ENCODE measurements at places on chromosomes 5 and 9.
A peak's percentile ranks its signal among the peaks of the same experiment; 100 is the strongest.

DNA sequence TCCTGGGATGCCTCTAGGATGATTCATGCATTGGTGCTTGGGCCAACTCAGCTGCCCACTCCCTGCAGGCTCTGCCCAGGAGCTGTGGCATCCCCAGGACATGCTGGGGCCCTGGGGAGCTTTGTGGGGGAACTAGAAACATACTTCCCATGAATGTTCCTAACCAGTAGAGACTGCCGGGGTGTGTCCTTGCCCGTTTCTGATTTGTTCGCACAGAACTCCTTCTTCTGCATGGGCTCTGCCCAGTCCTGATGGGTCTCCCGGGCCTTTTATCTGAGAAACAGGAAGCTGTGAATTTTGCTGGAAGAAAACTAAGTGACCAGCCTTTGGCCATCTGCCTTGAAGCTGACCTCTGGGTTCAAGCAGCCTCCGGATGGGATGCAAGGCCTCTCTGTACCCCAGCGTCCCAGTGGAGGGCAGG is 71.6 kb upstream of the RNU6ATAC start:
- peak; percentile 26 for DNase-seq

DNA sequence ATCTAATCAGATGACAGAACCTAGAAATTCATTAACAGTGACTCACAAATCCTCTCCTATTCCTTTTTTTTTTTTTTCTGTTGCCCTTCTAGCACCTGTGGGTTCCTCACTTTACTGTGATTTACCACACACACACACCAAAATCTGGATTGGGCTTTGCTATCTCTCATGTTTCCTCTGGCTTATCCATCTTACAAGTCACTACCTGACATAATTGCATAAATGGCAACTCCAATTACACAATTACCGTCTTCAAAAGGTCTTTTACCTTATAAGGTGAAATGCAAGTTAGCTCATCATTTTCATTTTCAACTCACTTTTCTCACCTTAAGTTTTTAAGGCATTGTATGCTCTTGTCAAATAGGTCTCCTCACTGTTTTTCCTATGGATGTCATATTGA is 426.3 kb upstream of the MEF2C start:
- no peak for DNase-seq

GRCh38 chr5:160272889-160273288 is 39.5 kb downstream of the CCNJL start:
- DNase-seq = no peak

DNA sequence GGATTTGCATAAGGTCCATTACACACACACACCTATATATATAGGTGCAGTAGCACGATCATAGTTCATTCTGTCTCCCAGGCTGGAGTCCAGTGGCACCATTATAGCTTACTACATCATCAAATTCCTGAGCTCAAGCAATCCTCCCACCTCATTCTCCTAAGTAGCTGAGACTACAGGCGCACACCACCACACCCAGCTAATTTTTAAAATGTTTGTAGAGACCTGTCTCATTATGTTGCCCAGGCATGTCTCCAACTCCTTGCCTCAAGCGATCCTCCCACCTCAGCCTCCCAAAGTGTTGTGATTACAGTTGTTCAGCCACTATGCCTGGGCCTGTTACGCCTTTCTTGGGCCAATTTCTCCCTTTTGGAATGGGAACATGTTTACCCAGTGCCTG is 39.7 kb downstream of the DNAJB5 start:
- no peak for DNase-seq

- DNase-seq = no peak
These were observed 209.6 kb downstream of the TRPM3 start for GRCh38 chr9:70911791-70912190.

DNA sequence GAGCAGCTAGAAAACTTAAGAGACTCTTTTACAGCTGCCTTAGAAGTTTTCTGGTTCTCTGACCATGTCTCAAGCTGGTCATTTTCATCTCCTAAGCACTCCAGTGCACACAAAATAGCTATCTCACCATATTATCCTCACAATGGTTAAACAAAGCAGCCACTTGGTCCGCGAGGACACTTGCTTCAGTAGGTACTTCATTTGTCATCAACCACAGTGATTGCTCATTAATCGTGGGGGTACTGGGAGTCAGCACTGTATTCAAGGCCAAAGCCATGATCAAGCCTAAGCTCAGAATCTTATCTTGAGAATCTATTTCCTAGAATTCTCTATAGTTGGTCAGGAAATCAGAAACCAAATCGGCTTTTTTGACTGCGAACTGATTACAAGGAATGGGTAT is 2.9 kb downstream of the ARL14EPL start:
- no peak for DNase-seq

GRCh38 chr5:171357843-171358242 is 29.8 kb upstream of the NPM1 start:
- DNase-seq = no peak

- no peak for DNase-seq
These were observed 415.1 kb downstream of the HCN1 start for GRCh38 chr5:45281081-45281480.

DNA sequence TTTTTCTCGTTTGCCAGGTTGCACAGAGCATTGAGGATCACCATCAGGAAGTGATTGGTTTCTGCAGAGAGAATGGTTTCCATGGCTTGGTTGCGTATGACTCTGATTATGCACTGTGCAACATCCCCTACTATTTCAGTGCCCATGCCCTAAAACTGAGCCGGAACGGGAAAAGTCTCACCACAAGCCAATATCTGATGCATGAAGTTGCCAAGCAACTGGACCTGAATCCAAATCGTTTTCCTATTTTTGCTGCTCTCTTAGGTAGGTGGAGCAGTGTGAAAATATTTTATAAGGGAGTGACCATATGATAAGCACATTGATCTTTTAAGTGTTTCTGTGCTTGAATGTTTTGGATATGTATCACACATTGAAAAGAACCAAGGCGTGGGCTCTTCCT is 17.7 kb upstream of the FAM120AOS start:
- no peak for DNase-seq

DNA sequence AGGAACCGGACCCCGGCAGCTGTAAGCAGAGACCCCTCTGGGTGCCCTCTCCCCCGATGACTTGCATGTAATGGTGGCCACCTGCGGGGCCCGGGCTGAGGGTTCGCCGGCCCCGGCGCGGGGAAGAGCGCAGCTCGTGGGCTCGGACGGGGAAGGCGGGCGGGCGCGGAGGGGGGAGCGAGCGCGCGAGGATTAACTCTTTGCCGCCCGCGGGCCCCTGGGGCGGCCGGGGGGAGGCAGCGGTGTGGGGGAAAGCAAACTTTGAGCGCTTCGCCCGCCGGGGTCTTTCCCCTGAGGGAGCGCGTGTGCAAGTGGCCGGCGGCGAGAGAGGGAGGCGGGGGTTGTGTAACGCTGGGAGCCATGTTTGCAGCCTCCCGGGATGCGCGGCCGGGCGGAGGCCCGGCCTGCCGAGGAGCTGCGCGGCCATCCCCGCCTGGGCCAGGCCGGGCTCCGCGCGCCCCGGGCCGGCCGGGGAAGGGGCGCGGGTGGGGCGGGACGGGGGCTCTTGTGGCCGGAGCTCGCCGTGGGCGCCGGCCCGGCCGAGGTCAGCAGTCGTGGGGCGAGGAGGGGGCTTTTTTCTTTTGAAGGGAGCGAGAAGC is 547 bp downstream of the ANP32B start:
- peak; percentile 44 for DNase-seq

GRCh38 chr9:130288393-130288792 is 22.8 kb downstream of the HMCN2 start:
- DNase-seq = no peak

- DNase-seq = no peak
These were observed 10.9 kb downstream of the PHF2 start for GRCh38 chr9:93587284-93587650.

DNA sequence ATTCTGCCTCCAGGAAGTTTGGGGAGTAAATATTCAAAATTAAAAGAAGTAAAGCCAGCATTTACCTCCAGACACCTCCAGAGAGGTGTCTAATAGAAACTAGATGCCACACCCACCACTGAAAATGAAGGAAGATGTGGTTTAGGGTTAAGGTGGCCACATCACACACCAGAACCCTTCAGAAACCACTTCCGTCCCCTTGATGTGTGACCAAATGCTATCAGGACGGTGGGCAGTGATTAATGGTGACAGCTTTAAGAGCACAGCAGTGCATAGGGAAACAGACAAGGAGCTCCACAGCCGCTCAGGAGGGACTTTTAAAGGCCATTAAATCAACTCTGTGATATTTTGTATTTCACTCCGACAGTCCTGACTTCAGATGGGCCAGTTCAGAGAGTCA is 295.2 kb downstream of the BRINP1 start:
- DNase-seq = no peak

- no peak for DNase-seq
These were observed 123.4 kb upstream of the RETREG1 start for GRCh38 chr5:16740066-16740810.

DNA sequence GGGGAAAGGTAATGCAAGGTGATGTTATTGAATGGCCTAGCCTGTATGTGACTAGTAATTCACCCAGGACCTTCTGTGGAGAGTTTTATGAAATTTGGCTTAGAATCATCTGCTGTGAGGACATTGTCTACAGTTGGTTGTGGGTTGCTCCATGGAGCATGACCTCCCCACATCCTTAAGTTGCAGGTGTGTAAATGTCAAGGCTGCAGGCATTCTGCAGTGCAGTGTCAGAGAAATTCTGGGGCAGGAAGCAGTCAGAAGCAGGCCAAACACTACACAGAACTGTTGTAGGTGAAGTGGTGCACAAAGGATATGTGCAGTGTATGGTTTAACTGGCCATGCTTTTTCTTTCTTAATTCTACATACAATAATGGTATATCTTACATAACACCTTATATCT is 588.3 kb downstream of the EBF1 start:
- DNase-seq = no peak

- DNase-seq = no peak
These were observed 216.0 kb downstream of the FBXL7 start for GRCh38 chr5:15715967-15716366.

DNA sequence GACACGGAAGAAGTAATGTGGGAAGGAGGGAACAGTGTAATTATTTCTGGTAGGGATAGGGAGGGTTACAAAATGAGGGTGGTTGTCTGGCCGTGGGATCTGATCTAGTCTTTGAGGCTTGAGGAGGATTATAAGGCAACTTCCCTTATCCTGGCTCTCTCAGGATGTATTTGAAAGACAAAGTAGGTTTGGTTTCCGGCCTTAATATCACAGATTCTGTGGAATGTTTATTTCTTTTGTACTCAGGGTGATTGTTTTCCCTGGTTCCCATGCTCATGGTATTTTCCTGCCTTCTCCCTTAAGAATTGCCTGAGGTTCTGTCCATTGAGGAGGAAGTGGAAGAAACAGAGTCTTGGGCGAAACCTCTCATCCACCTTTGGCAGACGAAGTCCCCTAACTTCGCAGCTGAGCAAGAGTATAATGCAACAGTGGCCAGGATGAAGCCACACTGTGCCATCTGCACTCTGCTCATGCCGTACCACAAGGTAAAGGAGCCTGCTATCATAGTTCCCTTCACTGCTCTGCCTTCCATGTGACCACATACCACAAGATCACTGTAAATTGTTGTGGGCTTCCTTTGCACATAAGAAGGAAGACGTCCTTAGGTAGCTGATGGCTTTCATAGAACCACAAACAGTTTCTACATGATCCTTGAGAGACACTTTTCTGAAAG is 253.8 kb downstream of the KDM4C start:
- no peak for DNase-seq

DNA sequence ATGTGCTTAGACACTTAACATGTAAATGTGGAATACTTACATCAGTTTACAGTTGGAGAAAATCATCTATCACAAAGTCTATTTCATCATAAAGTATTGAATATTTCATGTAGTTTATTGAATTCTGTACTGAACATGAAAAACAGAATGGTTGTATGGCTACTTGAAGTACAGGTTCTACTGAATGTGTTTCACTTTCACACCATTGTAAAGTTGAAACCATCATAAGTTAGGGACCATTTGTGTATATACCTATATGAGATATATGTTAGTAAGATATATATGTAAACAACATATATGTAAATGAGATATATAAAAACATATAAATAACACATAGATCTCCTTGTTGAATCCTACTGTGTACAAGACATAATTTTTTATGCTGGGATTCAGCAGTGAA is 63.0 kb upstream of the TAF11L2 start:
- no peak for DNase-seq

- no peak for DNase-seq
These were observed 340.5 kb downstream of the ARHGEF28 start for GRCh38 chr5:73966451-73966850.

- DNase-seq = no peak
These were observed 270.7 kb upstream of the ELAVL2 start for GRCh38 chr9:24096756-24097155.

- no peak for DNase-seq
These were observed 131.1 kb downstream of the ST8SIA4 start for GRCh38 chr5:100772006-100772405.

DNA sequence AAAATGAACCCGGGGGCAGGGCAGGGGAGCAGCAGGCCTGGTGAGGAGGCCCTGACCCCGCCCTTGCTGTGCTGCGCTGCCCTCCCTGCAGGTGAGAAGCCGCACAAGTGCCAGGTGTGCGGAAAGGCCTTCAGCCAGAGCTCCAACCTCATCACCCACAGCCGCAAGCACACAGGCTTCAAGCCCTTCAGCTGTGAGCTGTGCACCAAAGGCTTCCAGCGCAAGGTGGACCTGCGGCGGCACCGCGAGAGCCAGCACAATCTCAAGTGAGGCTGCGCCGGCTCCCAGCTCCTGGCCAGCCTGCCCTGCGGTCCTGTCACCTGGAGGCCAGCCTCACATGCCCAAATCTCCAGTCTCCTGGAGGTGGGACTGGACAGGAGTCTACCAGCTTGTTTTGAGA is 12.3 kb downstream of the GFI1B start:
- no peak for DNase-seq

DNA sequence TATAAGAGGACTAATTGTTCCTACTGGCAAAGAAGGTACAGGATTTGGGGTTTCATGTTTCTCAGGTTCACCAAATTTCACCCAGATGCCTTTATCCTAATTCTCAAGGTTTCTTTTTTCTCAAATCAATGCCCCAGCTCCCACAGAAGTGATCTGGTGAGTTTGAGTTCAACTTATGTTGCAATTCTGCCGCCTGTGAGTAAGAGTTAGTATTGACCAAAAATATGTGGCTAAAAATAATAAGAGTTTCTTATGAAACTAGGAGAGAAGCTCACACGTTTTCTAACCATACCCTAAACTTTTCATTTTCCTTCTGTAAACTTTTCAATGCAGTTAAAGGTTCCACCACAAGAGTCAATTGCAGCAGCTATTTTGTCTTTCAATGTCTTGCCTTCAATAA is 15.1 kb downstream of the SLCO6A1 start:
- DNase-seq = peak; percentile 1

DNA sequence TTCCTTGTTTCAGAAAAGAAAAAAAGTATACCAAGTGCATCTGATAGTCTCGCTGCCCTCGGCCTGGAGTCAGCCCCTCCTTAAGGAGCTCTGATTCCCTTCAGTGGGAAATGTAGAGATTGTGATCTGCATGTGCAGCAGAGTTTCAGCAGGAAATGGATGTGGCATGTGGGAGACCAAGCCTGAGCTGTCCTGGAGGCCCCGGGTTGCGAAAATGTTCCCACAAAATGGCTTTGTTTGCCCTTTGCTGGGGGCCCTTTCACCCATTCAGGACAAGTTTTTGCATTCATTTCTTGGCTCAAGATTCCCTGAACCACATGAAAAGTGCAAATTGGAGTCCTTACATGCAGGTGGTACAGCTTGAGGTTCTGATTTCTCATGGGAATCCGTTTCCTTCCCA is 230.9 kb downstream of the GADD45G start:
- no peak for DNase-seq
